Hepatic stellate cell (primary cell): ENCODE measurements at places on chromosomes 16 and 17.
A peak's percentile ranks its signal among the peaks of the same experiment; 100 is the strongest.

DNA sequence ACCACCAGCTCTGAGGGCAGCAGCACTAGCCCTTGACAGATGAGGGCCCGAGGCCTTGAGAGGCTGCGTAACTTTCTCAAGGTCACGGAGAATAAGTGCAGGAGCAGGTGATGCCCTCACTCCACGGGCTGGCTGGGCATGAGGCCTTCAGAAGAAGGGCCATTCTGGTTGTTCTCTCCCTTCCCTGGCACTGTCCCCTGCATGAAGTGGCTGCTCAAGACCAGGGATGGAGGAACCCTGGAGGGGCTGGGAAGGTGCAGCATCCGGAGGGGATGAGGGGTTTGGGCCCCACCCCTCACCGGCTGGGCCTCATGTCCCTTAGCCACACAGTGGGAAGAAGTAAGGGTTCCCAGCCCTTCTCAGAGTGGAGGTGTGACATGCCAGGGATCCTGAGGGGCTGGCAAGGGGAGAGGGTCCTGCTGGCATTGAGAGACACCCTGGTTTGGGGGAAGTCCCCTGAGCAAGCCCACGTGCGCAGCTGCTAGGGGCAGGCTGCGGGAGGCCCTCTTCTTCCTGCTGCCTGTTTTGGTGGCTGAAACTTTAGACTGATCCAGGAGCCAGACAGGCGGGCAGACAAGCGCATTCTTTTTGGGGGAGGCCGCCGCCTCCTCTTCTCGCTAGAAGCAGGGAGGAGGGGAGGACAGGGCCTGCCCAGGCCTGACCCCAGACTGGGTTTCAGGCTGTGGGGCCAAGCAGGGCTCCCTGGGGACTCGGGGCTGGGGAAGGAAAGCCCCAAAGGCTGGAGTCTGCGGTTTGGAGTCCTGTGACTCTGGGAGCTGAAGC is 74.0 kb downstream of the N4BP1 start:
- DNase-seq = peak; percentile 86

DNA sequence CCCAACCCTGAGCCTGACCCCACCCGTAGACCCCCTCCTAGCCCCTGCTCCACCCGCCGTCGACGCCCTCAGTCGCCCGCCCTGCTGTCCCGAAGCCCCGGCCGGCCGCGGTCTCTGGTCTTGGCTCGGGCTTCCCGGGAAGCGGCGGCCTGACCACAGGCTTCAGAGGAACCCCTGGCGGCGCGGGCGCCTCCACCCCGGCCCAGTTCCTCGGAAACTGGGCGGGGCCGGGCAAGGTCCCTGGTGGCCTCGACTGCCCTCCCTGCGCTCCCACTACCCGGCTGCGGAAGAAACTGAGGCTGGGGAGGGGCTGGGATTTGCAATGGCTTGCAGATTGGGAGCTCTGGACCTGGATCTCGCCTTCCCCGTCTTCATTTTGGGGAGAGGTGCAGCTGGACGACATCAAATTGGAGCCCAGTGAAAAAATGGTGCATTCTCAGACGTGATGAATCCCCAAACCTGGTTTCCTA is 692 bp upstream of the SOCS1 start:
- DNase-seq = peak; percentile 76

GRCh38 chr17:8577868-8578267 is 52.7 kb downstream of the MYH10 start:
- no peak for DNase-seq

DNA sequence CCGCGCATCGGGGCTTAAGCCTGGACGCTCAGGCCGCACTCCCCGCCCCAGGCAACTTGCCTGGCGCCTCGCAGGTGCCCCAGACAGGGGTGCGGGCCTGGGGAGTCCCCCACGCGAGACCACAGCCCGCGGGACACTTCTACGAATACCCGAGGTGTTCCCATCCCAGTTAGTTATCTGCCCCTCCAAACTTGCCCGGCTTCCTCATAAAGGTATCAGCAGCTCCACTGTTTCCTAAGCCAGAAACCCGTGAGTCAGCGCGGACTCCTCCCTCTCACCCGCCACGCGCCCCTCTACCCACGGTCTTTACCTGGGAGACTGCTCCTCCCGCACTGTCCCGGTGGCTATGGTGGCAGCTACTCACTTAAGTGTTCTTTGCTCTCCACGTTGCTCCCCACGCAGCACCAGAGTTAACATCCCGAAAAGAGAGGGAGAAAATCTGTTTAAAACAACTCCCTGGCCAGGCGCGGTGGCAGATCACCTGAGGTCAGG is 1.0 kb upstream of the CREBBP start:
- DNase-seq = no peak
